ENCODE measurements at places on chromosomes 5 and 9.

- no peak for DNase-seq
Observed at GRCh38 chr9:135802876-135803419, 101.0 kb downstream of the KCNT1 start.

- DNase-seq = peak; percentile 51
Observed at GRCh38 chr9:1429297-1429696, 379.1 kb downstream of the DMRT2 start.

- no peak for DNase-seq
Observed at GRCh38 chr5:10262995-10263394, 12.9 kb downstream of the CCT5 start.

- DNase-seq = no peak
Observed at GRCh38 chr9:110911659-110912418, 126.4 kb downstream of the LPAR1 start.

DNA sequence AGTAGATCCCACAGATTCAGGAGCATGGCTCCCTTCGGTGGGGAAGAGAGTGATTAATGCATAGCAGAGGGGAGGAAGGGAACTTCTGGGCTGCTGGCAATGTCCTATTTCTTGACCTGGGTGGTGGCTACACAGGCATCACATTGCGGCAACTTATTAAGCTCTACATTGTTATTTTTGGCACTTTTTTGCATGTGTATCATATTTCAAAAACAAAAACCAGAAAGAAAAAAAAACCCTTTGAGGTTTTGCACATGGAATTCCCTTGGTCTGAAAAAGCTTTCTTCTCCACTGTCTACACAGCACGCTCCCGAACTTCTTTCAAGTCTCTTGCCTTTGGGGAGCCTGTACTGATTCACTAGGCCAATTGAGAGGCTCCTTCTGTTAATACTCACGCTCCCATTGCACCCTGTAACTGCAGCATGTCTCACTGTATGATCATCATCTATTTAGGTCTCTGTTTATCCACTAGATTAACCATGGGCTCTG, 25.1 kb downstream of the CEMIP2 start:
- no peak for DNase-seq

- no peak for DNase-seq
Observed at GRCh38 chr9:71608825-71609447, 159.4 kb downstream of the CEMIP2 start.

- DNase-seq = no peak
Observed at GRCh38 chr9:128416014-128416413, 4.6 kb upstream of the CERCAM start.

DNA sequence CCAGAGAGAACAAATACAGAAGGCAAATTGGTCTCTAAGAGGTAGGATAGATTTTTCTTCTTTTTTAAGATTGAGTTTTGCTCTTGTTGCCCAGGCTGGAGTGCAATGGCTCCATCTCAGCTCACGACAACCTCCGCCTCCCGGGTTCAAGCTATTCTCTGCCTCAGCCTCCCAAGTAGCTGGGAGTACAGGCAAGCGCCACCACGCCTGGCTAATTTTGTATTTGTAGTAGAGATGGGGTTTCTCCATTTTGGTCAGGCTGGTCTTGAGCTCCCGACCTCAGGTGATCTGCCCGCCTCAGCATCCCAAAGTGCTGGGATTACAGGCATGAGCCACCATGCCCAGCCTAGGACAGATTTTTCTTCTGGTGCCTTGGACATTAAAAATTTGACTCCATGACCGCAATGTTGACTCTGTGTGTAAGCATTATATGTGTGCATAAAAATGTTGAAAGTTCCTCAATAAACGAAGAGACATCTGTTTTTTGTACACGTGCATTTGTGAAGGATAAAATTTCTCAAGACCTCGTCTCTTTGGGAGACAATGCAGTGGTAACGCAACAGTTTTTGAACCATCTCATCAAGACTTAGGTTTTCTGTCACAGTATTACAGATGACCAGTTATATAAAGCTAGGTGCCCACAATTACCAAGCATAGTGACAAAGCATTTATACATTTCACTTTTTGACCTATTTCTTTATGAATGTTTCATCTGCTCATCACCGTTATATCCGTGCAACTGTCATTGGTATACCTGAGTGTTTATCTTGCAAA, 17.4 kb downstream of the VCP start:
- no peak for DNase-seq

- no peak for DNase-seq
Observed at GRCh38 chr5:68332556-68332955, 117.0 kb downstream of the PIK3R1 start.

DNA sequence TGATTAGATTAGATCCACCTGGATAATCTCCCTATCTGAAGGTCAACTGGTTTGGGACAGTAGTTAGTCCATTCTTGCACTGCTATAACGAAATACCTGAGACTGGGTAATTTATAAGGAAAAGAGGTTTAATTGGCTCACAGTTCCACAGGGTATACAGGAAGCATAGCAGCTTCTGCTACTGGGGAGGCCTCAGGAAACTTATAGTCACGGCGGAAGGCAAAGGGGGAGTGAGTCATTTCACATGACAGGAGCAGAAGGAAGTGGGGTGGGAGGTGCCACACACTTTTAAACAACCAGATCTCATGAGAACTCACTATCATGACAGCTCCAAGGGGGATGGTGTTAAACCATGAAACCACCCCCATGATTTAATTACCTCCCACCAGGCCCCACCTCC, 9.9 kb downstream of the C9orf40 start:
- DNase-seq = no peak

GRCh38 chr5:156647034-156647451, 203.1 kb upstream of the PPP1R2B start:
- DNase-seq = no peak

- no peak for DNase-seq
Observed at GRCh38 chr5:170269579-170269978, 28.0 kb downstream of the LCP2 start.

DNA sequence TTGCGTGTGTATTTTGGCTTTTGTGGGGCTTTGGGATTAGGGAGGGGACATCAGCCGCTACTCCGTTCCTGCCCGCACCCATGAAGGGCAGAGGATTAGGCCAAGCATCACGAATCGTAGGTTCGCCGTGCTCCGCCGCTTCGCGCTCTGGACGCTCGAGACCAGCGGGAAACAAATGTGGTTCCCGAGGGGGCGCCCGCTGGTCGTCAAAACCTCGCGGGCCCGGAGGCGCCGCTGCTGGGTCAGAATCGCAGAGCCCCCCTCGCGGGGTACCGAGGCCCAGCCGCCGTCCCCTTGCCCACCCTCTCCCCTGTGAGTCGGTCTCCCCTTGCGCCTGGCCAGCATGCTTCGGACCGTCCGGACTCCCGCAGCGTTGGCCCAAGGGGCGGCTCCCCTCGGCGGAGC, 2.3 kb upstream of the PAX5 start:
- DNase-seq = no peak

GRCh38 chr9:105238302-105238701, 6.1 kb upstream of the SLC44A1 start:
- no peak for DNase-seq

DNA sequence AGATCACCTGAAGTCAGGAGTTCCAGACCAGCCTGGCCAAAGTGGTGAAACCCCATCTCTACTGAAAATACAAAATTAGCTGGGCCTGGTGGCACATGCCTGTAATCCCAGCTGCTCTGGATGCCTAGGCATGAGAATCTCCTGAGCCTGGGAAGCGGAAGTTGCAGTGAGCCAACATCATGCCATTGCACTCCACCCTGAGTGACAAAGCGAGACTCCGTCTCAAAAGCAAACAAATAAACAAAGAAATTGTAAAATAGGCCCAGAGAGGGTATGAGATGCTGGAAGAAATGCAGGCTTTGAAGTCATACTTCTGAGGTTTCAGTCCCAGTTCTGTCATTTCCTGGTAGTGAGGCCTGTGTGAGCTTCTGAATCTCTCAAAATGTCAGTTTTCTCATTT, 5.3 kb upstream of the ARHGEF37 start:
- DNase-seq = no peak

GRCh38 chr5:149264439-149265067, 7.1 kb upstream of the AFAP1L1 start:
- DNase-seq = no peak

DNA sequence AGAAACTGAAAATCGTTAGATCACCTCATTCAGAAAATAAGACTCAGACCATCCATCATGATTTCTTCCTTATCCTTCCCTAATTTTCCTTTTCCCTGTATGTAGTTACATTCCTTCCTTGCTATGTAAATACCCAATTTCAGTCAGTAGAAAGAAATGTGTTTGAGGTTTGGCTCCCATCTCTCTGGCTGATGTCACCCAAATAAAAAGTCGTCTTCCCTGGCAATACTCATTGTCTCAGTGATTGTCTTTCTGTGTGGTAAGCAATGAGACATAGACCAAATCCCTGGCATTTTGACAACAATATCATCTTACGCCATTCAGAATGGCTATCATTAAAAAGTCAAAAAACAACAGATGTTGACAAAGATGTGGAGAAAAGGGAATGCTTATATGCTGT, 303.9 kb upstream of the EDIL3 start:
- DNase-seq = no peak

DNA sequence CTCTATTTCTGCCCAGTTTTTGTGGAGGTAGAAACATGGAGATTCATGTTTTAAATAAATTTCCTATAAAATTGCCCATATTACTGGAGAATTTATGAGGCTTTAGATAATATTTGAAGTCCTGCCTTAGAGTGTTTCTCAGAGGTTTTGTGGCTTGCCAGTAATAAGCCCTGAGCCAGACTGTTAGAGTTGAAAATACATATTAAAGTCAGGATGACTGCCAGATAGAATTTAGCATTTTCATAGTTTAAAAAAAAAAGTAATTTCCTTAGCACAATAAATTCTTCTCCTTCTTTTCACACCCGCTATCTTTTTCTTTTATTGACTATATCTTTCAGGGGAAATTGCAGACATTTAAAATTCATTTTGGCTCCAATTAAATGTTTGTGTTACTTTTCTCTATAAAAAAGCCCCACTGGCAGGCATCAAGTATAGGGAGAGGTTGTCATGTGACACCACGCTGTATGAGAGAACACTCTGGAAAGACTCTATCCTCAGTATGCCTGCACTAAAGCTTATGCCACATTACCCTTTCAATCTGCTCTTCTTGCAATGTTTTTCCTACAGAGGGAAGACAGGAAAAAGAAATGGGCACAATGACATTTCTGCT, 135.2 kb downstream of the MPDZ start:
- no peak for DNase-seq

DNA sequence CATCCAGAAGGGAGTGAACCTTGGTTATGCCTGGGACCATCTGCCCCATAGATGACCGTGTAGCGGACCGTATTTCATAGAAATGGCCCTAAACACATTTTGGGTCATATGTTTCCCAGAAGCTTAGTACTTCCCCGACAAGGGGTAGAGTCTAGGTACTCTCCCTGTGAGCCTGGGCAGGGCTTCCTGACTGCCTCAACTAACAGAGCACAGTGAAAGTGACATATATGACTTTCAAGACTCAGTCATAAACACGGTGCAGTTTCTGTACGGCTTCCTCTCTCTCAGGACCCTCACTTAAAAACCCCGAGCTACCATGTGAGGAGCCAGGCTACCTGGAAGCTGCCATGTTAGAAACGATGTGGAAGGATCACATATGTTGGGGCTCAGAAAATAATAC, 20.9 kb downstream of the C9orf57 start:
- no peak for DNase-seq

DNA sequence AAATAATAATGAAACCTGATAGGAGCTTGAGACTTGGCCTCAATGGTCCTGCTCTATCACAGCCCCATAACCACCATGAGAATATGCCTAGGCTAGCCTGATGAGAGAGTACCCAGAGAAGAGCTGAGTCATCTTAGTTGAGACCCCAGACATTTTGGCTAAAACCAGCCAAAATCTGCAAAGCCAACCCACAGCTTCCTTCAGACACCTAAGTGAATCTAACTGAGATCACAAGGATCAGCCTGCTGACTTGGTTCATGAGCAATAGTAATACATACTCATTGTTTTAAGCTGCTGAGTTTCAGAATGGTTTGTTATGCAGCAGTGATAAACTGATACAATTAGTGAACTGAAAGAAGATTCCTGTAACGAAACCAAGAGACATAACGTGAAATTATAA, 473.7 kb upstream of the PTGER4 start:
- no peak for DNase-seq

Measured in femur (tissue), 1 donor.